CD4-positive, alpha-beta T cell (primary cell): ENCODE measurements at places on chromosomes 1 and 21. TPM values are rescaled to one million over a fixed set of nuclear protein-coding genes. Genes with fewer than 3 reads are reported as not detected.

DNA sequence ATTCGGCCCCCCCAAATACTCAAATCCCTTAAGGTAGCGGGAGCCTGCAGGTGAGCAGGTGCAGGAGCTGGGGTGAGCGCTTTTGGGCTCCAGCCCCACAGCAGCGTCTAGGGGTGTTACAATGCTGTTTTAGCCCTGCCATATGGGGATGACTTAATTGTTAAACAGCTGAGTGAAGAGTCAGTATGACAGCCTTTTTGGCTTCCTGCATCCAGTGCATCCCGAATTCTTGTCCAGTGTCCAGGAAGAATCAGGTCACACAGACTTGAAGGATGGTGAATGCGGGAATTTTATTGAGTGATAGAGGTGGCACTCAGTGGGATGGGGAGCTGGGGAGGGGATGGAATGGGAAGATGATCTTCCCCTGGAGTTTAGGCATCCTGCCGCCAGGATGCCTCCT is 30.4 kb upstream of the HHAT start:
- DNase-seq = no peak

UBE2U gene
- not detected for total RNA-seq

TNFSF4 gene
- 0.17 TPM for total RNA-seq

OR2L8 gene
- total RNA-seq = 0.55 TPM

DNA sequence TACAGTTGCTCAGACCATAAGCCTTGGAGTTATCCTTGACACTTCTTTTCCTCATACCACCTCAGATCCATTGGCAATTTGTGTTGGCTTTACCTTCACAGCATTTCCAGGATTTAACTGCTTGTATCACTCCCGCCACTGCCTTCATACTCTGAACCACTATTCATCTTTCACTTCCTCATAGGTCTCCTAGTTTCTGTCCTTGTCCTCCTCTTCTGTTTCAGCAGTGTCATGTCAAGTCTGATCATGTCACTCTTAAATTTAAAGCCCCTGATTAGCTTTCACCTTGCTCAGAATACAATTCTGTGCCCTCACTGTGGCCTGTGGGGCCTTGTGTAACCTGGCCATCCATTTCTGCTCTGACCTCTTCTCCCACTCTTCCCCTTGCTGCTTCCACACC is 34.7 kb upstream of the C1orf115 start:
- no peak for DNase-seq

PKN2 gene
- total RNA-seq = 41.4 TPM
